ENCODE measurements at places on chromosomes 2 and 18.

GRCh38 chr2:234427081-234428061, 69.5 kb downstream of the ARL4C start:
- no peak for DNase-seq

GRCh38 chr18:31850844-31851243, 90.2 kb upstream of the SLC25A52 start:
- no peak for DNase-seq

DNA sequence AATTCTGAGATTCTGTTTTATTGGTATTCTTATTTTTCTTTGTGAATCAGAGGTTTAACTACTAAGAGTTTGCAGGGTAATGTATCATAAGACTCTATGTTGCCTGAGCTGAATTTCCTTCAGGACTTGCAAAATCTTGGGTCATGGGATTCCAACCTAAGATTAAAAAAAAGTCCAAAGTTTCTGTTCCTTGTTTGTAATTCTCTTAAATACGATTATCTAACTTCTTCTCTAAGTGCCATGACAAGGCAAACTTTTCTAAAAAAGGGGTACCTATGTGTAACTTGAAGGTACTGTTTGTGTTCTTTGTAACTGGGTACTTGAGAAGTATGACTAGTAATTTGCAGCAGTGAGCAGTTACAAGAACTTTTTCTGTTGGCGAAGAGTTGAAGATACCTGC, 181.3 kb upstream of the ZEB2 start:
- no peak for DNase-seq

- DNase-seq, result no peak
Measured at GRCh38 chr2:88545118-88545517, 82.1 kb downstream of the EIF2AK3 start.

GRCh38 chr2:43853141-43854081, 14.6 kb downstream of the ABCG8 start:
- DNase-seq, result no peak

- no peak for DNase-seq
Measured at GRCh38 chr2:149606251-149606811, 18.8 kb upstream of the MMADHC start.
